Activated CD4-positive, alpha-beta T cell treated with anti-CD3 and anti-CD28 coated beads, Interleukin-2, amount 10 ng/mL, durations not matched to agents 24 days and 14 days (primary cell): ENCODE measurements at places on chromosomes 7 and 10. TPM values are rescaled to one million over a fixed set of nuclear protein-coding genes. Genes with fewer than 3 reads are reported as not detected.

The PARD3 gene
- 2.3 and 2.9 TPM in 2 replicates for total RNA-seq

GRCh38 chr7:30159698-30160143 is 24.9 kb downstream of the MTURN start:
- peak; percentile 72 for DNase-seq
- H3K27me3 ChIP-seq: no peaks in the 10 kb centered on the region
- H3K36me3 ChIP-seq: no peaks in the 10 kb centered on the region
- peaks cover 50% of the 10 kb centered on the region for H3K4me1 ChIP-seq
- H3K27ac ChIP-seq: peak overlapping the region; percentile 2

DNA sequence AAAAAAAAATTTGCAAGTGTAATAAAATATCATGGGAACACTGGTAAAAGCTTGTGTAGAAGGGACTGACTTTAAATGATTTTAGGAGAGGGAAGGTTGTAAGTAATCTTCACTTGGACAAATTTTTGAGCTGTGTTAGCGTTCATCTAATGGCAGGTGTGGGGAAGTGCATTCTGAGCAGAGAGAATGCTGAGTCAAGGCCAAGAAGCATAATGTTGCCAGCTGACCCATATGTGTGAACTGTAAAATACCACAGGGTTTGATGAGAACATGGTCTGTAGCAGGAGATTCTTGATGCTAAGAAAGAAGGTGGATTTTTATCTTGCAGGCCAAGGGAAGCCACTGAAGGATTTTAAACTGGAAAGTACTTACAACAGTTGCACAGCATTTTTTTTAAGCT is 98.2 kb upstream of the ZNF32 start:
- no peak overlapping the region for H3K27ac ChIP-seq
- peaks cover 4% of the 10 kb centered on the region for H3K27me3 ChIP-seq
- no peaks in the 10 kb centered on the region for H3K36me3 ChIP-seq
- H3K4me3 ChIP-seq: no peak overlapping the region
- DNase-seq: no peak
- H3K4me1 ChIP-seq: no peaks in the 10 kb centered on the region

The CARD11 gene
- 93.4 and 96.2 TPM in 2 replicates for total RNA-seq

- H3K4me3 ChIP-seq: no peak overlapping the region
- no peaks in the 10 kb centered on the region for H3K27me3 ChIP-seq
- DNase-seq: no peak
- no peak overlapping the region for H3K27ac ChIP-seq
- no peaks in the 10 kb centered on the region for H3K36me3 ChIP-seq
Observed at GRCh38 chr7:131995324-131995723, 438.9 kb upstream of the PODXL start.

GRCh38 chr7:130943336-130943901 is 209.4 kb upstream of the KLF14 start:
- H3K4me1 ChIP-seq: peaks cover 82% of the 10 kb centered on the region
- peaks cover 78% of the 10 kb centered on the region for H3K36me3 ChIP-seq
- H3K4me3 ChIP-seq: peak overlapping the region; percentile 86

GRCh38 chr7:88664630-88665233 is 94.8 kb upstream of the ZNF804B start:
- H3K27ac ChIP-seq: no peak overlapping the region
- H3K36me3 ChIP-seq: no peaks in the 10 kb centered on the region
- H3K4me1 ChIP-seq: no peaks in the 10 kb centered on the region
- no peaks in the 10 kb centered on the region for H3K27me3 ChIP-seq
- no peak overlapping the region for H3K4me3 ChIP-seq

GRCh38 chr10:43314626-43315495 is 48.0 kb upstream of the RASGEF1A start:
- no peaks in the 10 kb centered on the region for H3K36me3 ChIP-seq
- no peak overlapping the region for H3K4me3 ChIP-seq
- no peak for DNase-seq
- no peak overlapping the region for H3K27ac ChIP-seq
- H3K4me1 ChIP-seq: peaks cover 6% of the 10 kb centered on the region

DNA sequence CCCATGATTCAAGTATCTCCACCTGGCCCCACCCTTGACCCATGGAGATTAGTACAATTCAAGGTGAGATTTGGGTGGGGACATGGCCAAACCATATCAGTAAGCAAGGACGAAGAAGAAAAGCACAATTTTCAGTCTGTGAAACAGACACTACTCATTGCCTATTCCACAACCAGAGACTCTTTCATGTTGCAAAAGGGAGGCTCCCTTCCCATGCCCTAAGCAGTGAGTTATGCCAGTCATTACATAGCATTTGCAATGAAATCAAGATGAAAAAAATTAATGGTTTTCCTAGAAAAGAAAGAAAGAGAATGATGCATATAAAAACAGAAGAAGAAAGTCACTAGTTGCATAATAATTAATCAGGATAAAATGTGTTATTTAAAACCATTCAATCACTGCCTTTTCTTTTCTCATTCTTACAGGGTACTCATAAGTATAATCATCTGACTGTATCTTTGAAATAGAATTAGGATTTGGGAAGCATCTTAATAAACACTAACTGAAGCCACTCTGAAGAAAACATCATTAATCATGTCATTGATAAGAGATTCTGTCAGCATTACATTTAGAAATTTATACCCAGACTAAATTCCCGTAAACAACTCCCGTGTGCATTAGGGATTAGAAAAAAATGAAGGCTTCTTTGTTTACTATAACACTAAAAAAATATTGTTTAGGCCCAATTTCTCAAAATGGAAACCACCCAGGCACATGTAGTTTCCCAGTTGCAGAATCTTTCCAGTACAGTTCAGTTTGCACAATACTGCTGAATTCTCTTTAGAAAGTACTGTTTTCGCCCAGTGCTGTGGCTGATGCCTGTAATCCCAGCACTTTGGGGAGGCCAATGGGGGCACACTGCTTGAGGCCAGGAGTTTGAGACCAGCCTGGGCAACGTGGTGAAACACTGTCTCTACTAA is 9.1 kb downstream of the PRPS1L1 start:
- H3K36me3 ChIP-seq: no peaks in the 10 kb centered on the region
- H3K4me1 ChIP-seq: no peaks in the 10 kb centered on the region
- no peak overlapping the region for H3K27ac ChIP-seq
- no peak overlapping the region for H3K4me3 ChIP-seq
- no peaks in the 10 kb centered on the region for H3K27me3 ChIP-seq

- no peak overlapping the region for H3K4me3 ChIP-seq
- no peak overlapping the region for H3K27ac ChIP-seq
- H3K27me3 ChIP-seq: peaks cover 2% of the 10 kb centered on the region
- H3K36me3 ChIP-seq: no peaks in the 10 kb centered on the region
Observed at GRCh38 chr7:108201766-108202165, 71.6 kb upstream of the LAMB4 start.

DNA sequence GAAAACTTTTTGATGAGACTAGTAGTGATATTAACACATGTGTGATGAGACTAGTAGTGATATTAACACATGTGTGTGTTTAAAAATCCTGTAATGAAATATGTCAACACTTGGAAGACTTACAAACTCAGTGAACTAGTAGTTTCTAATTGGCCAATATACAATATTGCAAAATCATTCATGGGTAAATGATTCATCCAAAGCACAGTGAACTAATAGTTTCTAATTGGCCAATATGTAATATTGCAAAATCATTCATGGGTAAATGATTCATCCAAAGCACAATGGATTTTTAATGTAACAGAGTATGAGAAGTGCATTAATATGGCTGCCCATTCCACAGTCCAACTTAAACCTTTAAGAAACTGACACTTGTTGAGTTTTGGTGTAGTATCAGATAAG is 77.8 kb downstream of the ATAD1 start:
- H3K27ac ChIP-seq: no peak overlapping the region
- H3K36me3 ChIP-seq: no peaks in the 10 kb centered on the region
- H3K27me3 ChIP-seq: peaks cover 12% of the 10 kb centered on the region
- no peak for DNase-seq

DNA sequence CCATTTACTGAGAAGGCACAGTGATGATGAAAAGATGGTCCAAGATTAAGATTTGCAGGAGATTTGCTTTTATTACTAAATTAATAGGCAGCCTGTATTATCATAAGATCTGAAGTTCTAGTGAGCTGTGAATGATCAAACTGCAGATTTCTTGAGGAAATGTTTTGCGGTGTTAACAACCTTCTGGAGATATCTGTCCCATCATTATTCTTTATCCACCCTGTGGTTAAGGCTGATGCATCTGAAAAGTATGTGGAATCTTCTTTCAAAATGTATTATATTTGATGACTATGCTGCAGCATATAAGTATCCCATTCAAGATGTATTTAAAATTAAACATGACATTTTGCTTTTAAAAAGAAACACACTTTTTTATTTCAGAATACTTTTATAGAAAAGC is 150.3 kb downstream of the POLR1F start:
- H3K27me3 ChIP-seq: no peaks in the 10 kb centered on the region
- H3K4me1 ChIP-seq: no peaks in the 10 kb centered on the region
- H3K4me3 ChIP-seq: no peak overlapping the region
- no peaks in the 10 kb centered on the region for H3K36me3 ChIP-seq
- H3K27ac ChIP-seq: no peak overlapping the region

DNA sequence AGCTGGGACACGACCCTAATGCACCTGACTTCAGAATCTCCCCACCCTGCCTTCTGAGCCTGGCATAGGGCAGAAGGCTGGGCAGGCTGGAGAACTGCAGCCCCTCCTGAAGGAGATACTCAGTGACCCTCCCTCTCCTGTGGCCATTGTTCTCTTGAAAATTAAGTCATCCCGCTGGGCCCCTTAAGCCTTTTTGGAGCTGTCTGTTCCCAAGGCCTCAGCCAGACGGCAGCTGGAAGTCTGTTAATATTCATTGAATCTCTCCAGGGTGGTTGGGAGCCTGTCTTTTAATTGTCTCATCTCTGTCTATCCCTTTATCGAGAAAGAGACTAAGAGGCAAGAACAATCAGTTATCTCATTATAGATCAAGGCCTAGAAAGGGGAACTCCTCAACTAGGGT is 118.1 kb upstream of the PCBD1 start:
- no peak overlapping the region for H3K4me3 ChIP-seq
- no peaks in the 10 kb centered on the region for H3K27me3 ChIP-seq
- H3K36me3 ChIP-seq: no peaks in the 10 kb centered on the region
- no peaks in the 10 kb centered on the region for H3K4me1 ChIP-seq
- no peak overlapping the region for H3K27ac ChIP-seq

GRCh38 chr7:153386556-153386955 is 627.0 kb downstream of the ACTR3B start:
- no peak overlapping the region for H3K4me3 ChIP-seq
- no peak overlapping the region for H3K27ac ChIP-seq
- no peaks in the 10 kb centered on the region for H3K27me3 ChIP-seq
- DNase-seq: no peak
- no peaks in the 10 kb centered on the region for H3K4me1 ChIP-seq
- H3K36me3 ChIP-seq: no peaks in the 10 kb centered on the region

- H3K4me3 ChIP-seq: no peak overlapping the region
- H3K4me1 ChIP-seq: peaks cover 42% of the 10 kb centered on the region
- H3K36me3 ChIP-seq: peaks cover 24% of the 10 kb centered on the region
- no peak for DNase-seq
Observed at GRCh38 chr10:17682236-17682946, 38.4 kb downstream of the STAM start.

GRCh38 chr7:28705350-28705749 is 252.8 kb downstream of the TRIL start:
- H3K4me3 ChIP-seq: no peak overlapping the region
- no peaks in the 10 kb centered on the region for H3K4me1 ChIP-seq
- no peaks in the 10 kb centered on the region for H3K36me3 ChIP-seq
- no peaks in the 10 kb centered on the region for H3K27me3 ChIP-seq

DNA sequence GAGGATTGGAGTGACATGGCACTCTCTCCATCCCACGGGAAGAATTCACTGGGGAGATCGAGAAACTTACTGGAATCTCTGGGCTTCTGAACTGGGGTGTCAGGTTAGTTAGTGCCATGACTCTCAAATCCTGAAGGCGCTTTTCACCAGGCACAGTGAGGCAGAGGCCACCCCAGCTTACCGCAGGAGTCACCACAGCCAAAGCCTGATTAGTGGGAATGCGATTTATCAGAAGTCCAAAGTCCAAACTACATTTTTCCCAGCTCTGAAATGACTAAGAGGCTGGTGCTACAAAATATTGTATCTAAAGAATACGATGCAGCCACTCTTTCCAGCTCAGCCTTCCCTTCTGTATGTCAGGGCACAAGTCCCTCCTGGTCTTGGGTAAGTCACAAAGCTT is 334.8 kb upstream of the SHH start:
- DNase-seq: no peak
- no peaks in the 10 kb centered on the region for H3K36me3 ChIP-seq
- no peak overlapping the region for H3K27ac ChIP-seq
- H3K4me1 ChIP-seq: no peaks in the 10 kb centered on the region

DNA sequence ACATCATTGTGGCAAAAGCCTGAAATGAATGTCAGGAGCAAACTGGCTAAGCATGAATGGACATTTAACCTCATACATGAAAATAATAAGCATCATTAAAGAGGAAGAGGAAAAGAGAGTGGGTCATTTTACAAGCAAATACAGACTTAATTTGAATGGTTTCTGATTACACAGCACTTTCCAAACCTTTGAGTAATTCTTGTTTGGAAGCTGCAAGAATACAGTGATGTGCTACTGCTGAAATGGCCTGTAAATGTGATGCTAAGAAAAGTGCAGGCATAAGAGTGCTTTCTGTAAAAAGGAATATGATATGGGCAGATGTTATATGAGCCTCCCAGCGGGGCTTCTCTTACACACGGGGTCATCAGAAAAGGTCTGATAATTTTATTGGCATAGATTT is 30.2 kb downstream of the TAS2R16 start:
- no peak for DNase-seq
- H3K27me3 ChIP-seq: no peaks in the 10 kb centered on the region
- no peaks in the 10 kb centered on the region for H3K36me3 ChIP-seq

DNA sequence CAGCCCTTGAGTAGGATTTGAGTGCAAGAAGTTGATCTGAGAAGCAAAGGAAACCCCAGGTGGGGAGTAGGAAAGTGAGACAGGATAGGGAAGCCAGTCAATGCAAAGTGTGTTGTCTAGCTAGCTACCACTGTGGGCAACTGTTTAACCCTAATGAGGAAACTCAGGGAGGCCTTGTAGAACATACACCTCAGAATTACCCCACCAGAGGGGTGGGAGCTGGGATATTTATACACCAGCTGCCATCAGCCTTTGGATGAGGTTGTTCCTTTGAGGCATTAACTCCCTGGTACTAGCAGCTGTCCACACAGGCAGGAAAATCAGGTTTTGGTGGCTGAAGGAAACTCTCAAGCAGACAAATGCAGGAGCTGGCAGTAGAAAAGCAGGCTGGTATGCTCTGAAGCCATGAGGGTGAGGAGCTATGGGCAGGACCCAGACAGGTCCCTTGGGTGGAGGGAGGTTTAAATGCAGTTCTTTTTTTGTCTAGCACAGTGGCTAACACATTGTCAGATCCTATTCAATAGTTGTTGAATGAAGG is 60.1 kb upstream of the ARID5B start:
- no peak overlapping the region for H3K4me3 ChIP-seq
- no peaks in the 10 kb centered on the region for H3K27me3 ChIP-seq
- no peak for DNase-seq
- H3K36me3 ChIP-seq: no peaks in the 10 kb centered on the region
- H3K4me1 ChIP-seq: peaks cover 8% of the 10 kb centered on the region

GRCh38 chr10:84158061-84158460 is 15.5 kb upstream of the GPR15LG start:
- no peak for DNase-seq
- H3K4me1 ChIP-seq: peaks cover 9% of the 10 kb centered on the region
- H3K36me3 ChIP-seq: peaks cover 19% of the 10 kb centered on the region
- peaks cover 6% of the 10 kb centered on the region for H3K27me3 ChIP-seq
- H3K4me3 ChIP-seq: no peak overlapping the region
